Stimulated activated CD4-positive, alpha-beta T cell treated with anti-CD3 and anti-CD28 coated beads, Interleukin-12 subunit alpha, Interleukin-12 subunit beta, amount 100 ng/mL, for 24 hours (primary cell): ENCODE measurements at places on chromosomes 3 and 15.

- DNase-seq, result no peak
These were observed 2.6 kb upstream of the PLXND1 start for GRCh38 chr3:129608936-129609590.

DNA sequence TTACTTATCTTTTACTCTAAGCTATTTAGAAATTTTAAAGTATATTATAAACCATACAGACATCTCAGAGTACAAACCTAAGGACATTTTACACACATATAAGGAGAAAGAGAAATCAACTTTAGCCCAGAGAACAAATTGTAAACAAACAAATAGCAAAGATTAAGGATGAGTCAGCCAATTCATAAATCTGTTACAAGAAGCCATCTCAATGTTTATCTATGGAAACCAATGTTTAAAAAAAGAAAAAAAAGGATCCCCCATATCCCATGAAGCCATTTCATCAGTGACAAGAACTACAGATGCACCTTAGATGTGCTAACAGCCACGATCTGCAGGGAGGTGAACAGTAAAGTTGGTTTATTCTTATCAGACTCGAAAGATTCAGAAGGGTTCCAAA lies 437.1 kb downstream of the SHQ1 start:
- DNase-seq, result no peak

DNA sequence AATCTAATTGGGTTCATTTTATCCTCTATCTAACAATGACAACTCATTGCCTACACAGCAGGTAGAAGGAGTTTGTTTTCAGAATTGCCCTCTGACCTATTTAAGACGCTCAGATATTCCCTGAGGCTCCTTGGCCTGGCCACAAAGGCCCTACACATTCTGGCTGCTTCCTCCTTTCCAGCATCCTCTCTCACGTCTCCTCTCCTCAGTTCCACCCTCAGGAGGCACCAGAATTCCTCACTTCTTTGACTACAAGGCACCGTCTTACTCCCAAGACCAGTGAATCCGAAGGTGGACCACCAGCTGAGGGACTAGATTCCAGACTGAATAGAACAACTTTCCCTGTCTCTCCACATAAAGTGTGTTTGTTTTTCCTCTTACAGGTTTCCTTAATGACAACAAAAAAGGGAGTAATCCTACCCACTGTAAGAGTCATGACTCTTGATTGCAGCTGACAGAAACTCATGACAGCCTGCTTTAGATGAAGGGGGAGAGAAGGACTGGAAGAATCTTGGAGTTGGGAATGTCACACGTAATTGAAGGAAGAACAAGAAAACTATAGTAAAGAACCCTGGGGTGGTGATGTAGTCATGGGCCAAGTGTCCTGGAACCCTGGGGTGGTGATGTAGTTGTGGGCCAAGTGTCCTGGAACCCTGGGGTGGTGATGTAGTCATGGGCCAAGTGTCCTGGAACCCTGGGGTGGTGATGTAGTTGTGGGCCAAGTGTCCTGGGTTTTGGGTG lies 22.0 kb upstream of the MUC20 start:
- DNase-seq, result no peak

GRCh38 chr3:165642761-165643420 lies 194.3 kb downstream of the BCHE start:
- DNase-seq, result no peak

GRCh38 chr3:34260271-34261000 lies 462.0 kb downstream of the PDCD6IP start:
- DNase-seq, result peak; percentile 26

- no peak for DNase-seq
These were observed 80.7 kb downstream of the GADL1 start for GRCh38 chr3:30813734-30814133.

DNA sequence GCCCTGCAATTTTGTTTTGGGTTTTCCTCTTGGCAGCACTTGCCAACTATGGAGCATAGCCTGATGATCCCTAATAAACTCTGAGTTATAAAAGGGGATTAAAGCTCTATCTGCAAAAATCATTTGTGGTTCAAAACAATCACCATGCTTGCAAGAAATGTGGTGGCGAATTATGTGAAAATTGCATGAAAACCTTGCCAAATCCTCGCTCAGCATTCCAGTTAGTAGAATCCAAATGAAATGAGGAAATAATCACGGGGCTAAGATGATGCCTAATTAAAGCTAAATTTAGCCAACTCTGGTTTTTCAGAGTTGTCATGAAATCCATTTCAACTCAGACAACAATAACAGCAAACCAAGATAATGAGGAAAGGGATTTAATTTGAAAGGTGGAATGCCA lies 73.0 kb upstream of the PROK2 start:
- no peak for DNase-seq

GRCh38 chr3:188272481-188273372 lies 118.8 kb downstream of the LPP start:
- DNase-seq, result no peak

- DNase-seq, result no peak
These were observed 2.0 kb downstream of the CCR5 start for GRCh38 chr3:46372492-46373359.

GRCh38 chr3:52983336-52983807 lies 62.5 kb downstream of the SFMBT1 start:
- DNase-seq, result peak; percentile 51

GRCh38 chr3:46576879-46577278 lies 10.8 kb upstream of the LRRC2 start:
- no peak for DNase-seq

- no peak for DNase-seq
These were observed 28.5 kb upstream of the SFMBT1 start for GRCh38 chr3:53074366-53074696.

DNA sequence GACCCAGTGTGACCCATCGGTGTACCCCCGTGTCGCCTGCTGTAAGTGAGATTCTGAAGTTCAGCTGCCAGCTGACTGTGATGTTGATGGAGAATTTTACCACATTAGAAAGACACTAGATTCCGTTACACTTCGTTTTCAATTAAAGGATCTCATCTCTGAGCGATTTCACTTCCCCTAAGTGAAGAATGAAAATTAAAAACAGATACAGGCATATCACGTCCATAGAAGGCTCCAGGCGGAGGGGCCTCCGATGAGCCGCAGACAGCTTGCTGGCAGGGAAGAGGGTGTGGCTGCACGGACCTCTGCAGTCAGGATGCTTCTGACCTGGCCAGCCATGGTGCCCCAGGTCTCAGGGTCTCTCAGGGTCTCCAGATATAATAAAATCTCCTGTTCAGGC lies 6.6 kb upstream of the CPN2 start:
- no peak for DNase-seq

GRCh38 chr3:4866866-4867265 lies 112.4 kb upstream of the BHLHE40 start:
- no peak for DNase-seq

DNA sequence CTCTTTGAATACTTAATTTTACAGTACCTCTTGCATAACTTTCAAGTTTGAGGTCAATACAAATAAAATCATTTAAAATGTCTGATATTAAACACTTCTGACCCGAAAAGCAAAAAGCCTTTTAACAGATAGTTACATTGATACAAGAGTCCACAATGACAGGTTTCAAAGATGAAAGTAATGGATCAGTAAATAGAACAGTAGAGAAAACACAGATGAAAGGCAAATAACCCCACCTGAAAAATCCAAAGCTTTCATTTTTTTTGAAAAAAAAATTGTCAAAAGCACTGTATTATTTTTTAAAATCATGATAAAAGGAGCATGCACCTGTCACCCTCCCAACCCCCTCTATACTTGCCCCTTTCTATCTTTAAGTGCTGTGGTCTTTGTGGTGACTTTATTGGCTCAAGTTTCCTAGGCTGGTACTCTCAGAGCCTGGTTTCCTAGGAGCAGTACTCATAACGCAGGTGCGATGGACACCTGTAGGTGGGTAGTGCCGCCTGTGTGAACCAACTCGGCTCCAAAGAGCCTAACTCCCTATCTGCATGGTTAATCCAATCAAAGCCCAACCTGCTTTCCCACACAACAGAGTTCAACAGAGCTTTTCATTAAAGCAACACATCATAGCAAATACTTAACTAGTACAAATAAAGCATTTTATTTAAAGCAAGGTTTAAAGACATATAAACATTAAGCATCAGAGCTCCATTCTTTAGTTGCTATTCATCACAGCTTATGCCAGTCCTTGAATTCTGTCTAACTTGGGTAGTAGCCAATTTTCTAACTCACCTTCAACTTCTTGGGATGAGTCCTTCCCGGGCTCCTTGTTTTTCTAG lies 32.2 kb downstream of the LIPC start:
- no peak for DNase-seq

- no peak for DNase-seq
These were observed 34.4 kb downstream of the TNK2 start for GRCh38 chr3:195873971-195874370.

DNA sequence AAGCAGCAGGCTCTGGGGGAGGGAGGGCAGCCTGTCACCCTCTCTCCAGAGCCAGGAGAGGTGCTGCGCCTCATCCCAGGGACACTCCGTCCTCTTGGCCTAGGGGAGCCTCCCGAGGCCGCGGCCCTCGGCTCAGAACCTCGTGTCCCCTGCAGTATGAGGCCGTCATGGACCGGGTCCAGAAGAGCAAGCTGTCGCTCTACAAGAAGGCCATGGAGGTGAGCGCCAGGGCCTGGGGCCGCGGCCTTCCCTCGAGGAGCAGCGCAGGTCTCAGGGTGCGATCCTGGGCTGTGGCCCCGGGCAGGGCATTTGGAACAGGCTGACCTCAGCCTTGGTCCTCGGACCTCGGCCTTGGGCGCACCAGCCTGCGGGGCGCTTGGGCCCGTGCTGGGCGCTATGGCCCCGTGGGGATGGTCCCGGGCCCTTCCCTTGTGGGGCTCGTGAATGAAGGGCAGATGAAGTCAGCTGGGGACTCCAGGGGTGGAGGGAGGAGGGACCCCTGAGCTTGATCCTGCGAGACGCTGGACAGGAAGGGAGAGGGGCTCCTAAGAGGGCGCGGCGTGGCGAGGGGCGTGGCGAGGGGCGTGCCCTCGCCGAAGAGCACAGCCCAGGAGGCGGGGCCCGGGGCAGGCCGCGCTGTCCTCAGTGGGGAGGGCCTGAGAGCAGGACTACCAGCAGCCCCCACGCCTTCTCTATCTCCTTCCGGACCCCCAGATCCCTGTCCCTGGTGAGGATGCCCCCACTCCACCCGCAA lies 32.9 kb downstream of the PSTPIP1 start:
- DNase-seq, result no peak

DNA sequence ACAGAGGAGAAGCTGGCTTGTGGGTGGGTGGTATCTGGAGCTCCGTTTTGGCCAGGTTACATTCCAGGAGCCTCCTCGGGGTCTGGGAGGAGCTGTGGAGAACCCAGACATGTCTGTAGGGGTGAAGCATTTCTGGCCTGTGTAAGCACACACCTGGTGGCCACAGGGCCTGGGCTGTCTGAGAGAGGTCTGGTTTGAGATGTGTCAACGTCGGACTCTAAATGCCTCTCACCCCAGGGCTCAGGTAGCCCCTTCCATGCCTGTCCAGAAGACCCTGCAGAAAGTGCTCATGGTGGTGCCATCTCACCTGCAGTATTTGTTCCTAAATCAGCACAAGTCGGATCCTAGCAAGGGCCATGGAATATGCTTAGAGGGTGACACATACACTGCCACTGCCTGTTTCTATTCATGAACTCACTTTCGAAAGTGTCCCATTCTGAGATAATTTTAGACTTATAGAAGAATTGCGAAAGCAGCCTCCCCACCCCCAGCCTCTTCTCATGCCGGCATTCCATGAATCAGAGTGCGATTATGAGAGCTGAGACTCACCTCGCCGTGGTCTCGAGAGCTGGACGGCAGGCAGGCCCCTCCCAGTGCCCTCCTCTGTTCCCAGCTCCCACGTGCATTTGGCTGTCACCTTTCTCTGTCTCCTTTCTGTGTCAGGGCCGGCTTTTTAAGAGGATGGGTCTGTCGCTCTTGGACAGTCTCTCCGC lies 63.7 kb downstream of the KLF15 start:
- DNase-seq, result no peak

GRCh38 chr15:34001536-34001935 lies 33.2 kb downstream of the CHRM5 start:
- no peak for DNase-seq

GRCh38 chr15:68391121-68391520 lies 40.8 kb downstream of the ITGA11 start:
- no peak for DNase-seq

- DNase-seq, result no peak
These were observed 18.0 kb upstream of the DUT start for GRCh38 chr15:48313216-48313615.

GRCh38 chr15:57312318-57313133 lies 63.8 kb upstream of the CGNL1 start:
- no peak for DNase-seq

DNA sequence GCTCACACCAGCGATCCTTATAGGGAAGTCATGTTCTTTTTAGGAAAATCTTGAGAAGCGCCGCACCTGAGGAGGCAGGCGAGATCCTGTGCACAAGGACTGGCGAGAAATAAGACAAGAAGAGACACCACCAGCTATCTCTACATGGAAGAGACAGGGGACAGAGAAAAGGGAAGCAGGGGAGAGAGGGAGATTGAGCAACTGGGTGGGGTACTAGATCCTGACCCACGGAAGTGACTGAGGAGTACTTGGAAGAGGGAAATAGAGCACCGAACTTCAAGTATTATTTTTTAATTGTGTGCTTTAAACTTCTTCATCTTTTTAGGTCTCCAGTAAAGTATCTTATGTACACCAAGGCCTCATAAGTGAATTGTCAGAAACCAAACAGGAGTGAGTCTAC lies 742.0 kb upstream of the LMCD1 start:
- no peak for DNase-seq

GRCh38 chr3:14775011-14775410 lies 43.8 kb upstream of the FGD5 start:
- DNase-seq, result no peak

GRCh38 chr3:56458496-56459103 lies 9.7 kb downstream of the ERC2 start:
- DNase-seq, result no peak

- no peak for DNase-seq
These were observed 25.0 kb upstream of the BLM start for GRCh38 chr15:90691982-90692773.

DNA sequence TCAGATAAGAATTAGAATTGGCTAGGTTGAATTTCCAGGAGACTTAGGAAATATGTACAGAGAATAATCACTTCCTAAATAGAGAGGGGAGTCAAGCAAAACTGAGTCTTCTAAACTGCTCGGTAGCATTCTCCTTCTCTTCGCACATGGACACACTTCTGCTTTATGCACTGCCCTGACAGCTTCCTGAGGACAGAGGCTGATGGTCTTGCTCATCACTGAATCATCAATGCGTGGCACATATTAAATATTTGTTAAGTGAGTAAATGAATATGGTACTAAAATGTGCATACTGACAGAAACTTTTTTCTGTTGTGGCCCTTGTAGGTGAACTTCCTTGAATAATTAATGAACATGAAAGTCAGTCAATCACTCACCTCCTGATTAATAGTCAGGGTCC lies 315.5 kb downstream of the FHIT start:
- no peak for DNase-seq

DNA sequence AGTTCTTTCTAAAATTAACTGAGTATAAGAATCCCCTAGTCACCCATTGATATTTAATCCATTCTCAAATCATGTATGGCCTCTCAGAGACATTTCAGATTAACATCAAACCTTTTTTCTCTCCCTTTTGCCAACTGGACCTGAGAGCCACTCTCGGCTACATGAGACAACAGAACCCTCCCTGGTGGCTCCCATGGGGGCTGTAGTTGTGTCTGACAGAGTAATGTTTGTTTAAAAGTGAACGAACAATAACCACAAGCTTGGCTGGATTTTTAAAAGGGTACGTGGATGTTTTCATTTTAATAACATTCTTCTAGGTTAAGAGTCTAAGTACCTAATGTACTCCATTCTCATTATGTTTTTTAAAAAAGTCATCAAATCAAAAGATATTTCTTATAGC lies 37.1 kb downstream of the P3H2 start:
- DNase-seq, result no peak
